ENCODE measurements at places on chromosomes 4 and X.

GRCh38 chrX:74179071-74179470 is 124.9 kb upstream of the ZCCHC13 start:
- DNase-seq = no peak

GRCh38 chrX:124518885-124519284 is 172.5 kb downstream of the SH2D1A start:
- no peak for DNase-seq

- no peak for DNase-seq
Measured at GRCh38 chr4:8274765-8275547, 5.4 kb downstream of the HTRA3 start.

DNA sequence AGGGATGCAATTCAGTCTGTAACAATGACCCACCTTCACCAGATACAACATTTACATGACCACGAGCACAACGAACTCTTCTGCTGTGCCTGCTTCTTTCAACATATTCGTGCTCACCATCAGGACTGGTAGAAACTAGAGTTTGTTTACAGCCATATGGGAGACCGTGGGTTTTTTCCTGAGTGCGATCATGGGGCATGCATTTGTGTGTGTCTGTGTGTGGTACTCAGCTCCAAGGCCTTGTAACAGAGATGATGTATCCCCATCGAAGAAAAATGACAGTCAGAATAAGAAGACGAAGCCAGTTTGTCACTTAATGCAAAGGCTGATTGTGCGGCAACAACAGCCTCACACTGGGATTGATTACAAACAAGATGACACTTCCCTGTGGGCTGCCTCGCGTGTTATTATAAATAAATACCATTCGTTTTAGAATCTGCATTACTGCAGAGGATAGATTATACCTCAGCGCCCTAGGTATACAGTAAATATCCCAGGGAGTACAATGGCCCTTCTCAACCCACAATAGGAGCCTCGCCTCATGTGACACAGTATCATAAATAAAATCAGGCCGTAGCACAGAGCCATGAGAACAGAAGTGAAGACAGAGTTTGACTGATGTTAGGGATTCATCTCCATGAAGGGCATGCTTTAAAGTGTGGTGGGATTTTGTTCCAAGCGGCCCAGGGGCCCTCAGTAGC is 97.3 kb upstream of the NOCT start:
- DNase-seq = no peak

- DNase-seq = no peak
Measured at GRCh38 chr4:3714642-3715001, 51.6 kb upstream of the ADRA2C start.

Data from pulmonary artery endothelial cell (primary cell).